Activated CD4-positive, alpha-beta T cell treated with anti-CD3 and anti-CD28 coated beads for 24 hours (primary cell): ENCODE measurements at places on chromosomes 7 and 10.

GRCh38 chr7:5870311-5870710 lies 10.3 kb upstream of the OCM start:
- no peak for DNase-seq

DNA sequence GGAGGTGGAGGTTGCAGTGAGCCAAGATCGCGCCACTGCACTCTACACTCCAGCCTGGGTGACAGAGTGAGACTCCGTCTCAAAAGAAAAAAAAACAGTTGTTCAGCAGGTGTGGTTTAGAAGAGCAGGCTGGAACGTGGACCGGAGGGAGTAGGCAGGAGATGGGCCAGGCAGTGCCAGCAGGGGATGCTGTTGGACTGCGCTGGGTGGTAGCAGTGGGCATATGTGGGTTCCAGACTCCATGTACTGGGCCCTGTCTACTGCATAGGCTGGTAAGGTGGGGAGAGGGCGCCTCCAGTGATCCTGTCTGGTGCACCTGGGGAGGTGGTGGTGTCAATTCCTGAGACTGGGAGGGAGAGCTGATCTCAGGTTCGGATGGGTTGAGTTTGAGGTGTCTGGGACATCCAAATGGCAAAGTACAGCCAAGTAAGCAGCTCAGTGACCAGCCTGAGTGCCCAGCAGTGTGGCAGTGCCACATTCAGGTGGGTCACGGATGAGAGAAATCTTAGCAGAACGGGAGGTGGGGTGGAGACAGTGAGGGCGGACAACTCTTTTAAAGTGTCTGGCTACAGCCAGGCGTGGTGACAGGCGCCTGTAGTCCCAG lies 25.9 kb downstream of the SFXN4 start:
- peak; percentile 22 for DNase-seq

DNA sequence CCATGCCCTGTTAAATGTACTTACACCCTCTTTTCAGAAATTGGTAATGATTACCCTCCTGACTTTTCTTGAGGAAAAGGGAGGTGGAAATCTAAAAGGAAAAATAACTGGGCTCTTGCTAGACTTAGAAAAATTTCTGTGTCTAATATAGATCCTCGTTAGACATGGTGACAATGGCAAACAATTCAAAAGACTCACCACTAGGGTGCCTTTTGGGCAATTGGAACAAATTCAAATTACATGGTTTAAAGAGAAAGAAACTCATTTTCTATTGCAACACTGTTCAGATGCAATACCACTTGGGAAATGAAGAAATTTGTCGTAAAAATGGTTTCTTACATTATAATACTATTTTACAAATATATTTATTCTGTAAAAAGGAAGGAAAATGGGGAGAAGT lies 950.1 kb downstream of the GRM8 start:
- no peak for DNase-seq

- DNase-seq = no peak
Measured at GRCh38 chr10:96576277-96576980, 10.4 kb downstream of the TM9SF3 start.

GRCh38 chr7:65225422-65226006 lies 148.1 kb upstream of the ZNF92 start:
- DNase-seq = no peak

GRCh38 chr7:27164367-27165088 lies 809 bp downstream of the HOXA9 start:
- DNase-seq = no peak

- no peak for DNase-seq
Measured at GRCh38 chr10:123519861-123520260, 146.3 kb upstream of the GPR26 start.

DNA sequence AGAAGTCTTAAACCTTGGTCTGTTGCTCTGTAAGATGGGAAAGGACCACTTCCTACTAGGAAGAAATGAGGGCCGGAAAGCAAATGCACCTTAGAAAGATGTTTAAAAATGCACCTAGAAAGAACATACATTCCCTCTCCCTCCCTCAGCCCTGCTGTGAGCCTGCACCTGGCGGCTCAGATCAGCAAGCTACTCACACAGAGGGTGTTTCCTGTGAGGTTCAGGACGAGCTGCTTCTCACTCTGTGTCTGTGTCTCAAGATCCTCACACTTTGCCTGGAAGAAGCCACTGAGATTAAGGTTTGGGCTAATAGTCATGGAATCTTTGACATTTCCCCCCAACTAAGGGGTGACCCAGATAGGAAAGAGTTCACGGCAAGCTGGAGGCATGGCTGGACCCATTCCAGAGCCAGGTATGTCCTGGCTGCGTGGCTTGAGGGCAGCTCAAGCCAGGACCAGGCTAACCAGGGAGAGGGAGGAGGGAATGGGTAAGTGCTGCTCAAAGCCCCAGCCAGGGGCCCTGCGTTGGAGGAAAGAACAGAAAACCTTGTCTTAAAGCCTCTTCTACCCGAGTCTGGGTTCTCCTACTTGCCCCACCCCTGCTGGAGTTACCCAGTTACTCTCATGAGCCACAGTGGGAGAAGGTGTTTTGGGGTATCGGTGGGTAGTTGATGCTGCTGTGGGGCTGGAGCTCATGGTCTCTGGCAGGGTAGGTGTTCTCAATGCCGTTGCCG lies 47.5 kb downstream of the PODXL start:
- no peak for DNase-seq

DNA sequence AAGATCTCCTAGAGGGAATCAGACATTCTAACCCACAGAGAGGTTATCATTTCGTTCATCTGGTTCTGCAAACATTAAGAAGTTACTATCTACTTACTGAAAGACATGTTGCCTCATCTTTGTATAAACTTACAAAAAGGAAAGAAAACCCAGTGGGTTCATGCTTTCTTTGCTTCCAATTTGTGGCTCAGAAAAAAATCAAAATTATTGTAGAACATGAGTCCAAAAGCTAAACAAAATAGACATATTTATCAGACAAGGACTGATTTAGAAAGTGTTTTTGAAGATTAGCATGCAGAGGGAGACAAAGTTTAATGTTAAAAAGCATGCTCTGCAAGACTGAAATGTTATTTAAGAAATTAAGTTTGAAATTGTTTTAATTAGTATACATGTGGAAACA lies 123.1 kb downstream of the MBL2 start:
- DNase-seq = no peak

- DNase-seq = no peak
Measured at GRCh38 chr7:4058158-4058557, 623.9 kb upstream of the FOXK1 start.

DNA sequence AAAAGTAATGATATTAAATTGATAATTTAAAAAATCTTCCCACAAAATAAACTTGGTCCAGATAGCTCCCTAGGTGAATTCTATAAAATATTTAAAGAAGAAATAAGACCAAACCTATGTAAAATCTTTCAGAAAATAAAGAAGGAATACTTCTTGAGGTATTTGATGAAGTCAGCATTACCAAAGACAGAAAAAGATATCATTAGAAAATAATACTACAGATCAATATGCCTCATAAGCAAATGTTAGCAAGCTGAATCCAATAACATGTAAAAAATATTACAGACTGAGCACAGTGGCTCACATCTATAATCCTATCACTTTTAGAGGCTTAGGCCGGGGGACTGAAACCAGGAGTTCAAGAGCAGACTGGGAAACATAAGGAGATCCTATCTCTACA lies 30.0 kb downstream of the TMEM26 start:
- no peak for DNase-seq

DNA sequence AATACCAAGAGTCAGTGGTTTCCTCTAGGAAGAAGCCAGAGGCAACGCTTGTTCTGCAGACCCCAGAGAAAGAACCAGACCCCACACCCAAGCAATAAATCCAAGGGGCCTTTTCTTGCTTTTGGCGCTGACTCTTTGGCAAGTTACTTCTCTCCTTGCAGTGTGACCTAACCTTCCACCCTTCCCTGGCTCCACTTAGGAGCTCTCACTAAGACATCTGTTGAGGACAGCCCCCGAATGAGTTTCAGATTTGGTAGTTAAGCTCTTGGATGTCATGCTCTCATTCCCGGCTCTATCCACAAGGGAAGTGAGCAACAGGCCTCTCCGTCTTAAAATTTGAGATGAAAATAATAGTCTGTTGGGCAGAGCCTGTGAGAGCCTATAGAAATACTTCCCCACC lies 50.6 kb upstream of the FAM204A start:
- DNase-seq = no peak

- no peak for DNase-seq
Measured at GRCh38 chr7:1362301-1362700, 97.0 kb downstream of the MICALL2 start.

GRCh38 chr7:81774551-81774950 lies 4.7 kb upstream of the HGF start:
- no peak for DNase-seq

DNA sequence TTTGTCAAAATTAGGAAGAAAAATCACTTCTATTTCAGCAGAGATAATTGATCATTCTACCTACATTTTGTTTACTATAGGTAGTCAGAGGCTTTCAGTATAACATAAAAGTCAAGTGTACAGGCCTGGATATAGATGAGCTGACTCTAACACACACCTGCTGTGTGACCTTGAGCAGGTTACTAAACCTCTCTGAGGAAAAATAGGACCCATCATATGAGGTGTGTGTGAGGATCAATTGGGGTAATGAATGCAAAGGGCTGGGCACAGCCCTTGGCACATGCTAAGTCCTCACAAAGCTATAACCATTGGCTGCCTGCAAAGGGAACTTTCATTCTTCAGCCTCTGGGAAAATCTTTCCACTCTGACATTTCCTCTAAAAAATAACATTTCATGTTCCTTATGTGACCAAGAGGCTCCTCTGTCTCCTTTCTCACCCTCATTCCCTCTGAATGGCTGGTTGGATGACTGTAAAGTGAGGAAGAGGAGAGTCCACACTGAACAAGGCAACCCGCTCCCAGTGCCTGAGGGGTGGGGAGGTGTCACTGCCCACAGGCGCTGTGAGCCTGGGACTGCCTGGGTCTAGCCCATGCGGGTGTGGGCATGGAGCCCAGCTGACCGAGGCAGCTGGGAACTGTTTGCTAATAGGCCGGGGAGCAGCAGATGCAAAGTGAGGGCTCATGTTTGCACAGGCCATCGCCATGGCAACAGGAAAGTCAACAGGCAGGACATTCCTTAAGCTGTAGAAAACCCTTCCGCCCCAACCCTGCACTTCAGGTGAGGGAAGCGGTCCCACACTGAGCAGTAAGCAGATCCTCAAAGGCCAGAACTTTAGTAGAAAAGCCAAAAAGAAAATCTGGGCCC lies 36.8 kb downstream of the MYOF start:
- no peak for DNase-seq

DNA sequence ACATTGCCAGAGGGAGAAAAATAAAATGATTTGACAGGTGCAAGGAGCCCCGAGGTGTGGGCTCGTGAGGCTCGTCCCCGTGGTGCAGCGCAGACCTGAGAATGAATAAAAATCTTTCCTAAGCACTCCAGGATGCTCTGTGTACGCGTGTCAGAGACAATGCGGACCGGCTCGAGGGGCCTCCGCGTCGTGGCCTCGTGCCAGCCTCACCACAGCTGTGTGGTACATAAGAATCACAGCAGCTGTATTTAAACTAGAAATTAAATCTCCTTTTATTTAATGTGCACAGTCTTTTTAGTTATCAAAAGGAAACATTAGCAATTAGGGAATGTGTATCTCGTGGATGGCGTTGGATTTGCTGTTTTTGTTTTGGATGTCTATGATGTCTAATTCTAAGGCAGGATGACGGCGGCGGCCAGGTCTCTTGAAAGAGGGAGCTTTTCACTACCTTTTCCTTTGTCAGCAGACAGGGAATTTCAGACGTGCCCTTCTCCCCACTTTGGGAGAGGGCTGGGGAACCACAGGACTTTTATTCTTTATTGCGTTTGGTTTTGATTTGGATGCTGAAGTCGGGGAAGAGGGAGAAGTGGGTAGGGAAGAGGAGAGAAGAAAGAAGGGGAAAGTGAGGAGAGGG lies 365.3 kb upstream of the SHH start:
- no peak for DNase-seq

DNA sequence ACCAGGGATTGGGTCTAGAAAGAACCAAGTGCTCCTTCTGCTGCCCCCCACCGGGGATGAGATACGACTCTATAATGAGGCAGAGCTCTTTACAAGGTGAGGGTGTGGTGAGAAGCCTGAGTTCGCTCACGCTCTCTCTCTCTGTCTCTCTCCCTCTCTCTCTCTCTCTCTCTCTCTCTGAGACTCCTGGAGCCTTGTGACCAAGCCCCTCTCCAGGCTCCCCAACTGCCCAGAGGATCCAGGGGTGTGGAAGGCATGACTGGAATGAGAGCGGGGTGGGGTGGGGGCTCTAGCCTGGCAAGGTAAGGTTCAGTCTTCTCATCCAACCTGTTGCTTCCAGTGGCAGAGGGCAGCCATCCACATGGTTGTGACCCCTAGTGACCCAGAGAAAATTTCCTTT lies 3.1 kb upstream of the PTF1A start:
- no peak for DNase-seq

DNA sequence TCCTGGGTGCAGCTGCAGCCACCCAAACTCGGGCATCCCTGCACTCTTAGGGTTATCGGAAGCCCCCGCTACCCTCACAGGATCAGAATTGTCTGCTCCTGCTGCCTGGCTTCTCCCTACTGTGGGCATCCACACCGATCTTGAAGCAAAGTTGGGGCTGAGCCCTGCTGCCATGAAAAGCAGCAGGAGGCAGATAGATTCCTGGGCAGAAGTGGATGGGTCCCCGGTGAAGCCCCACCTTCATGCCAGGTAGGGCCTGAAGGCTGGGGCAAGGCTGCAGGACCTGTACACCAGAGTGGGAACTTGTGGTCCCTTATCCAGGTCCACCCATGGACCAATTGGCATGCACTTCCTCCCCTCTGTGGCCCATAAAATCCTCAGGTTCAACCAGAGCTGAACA lies 922.6 kb upstream of the KCND2 start:
- no peak for DNase-seq

- no peak for DNase-seq
Measured at GRCh38 chr7:21603972-21604749, 61.3 kb downstream of the DNAH11 start.

GRCh38 chr10:72883861-72884260 lies 9.7 kb upstream of the OIT3 start:
- no peak for DNase-seq

DNA sequence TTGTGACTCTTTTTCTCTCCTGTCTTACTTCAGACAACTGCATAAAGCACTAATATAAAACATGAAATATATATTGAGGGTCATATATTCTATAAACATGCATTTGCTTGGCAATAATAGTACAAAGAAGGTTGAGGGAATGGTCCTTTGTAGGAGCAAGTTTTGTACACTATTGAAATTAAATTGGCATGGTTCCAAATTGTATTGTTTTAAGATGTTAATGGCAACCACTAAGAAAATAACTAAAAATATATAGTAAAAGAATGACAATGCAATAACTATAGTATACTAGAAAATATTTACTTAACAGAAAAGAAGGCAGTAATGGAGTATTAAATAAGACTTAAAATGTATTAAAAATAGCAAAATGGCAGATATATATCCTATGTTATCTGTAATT lies 33.7 kb upstream of the KAT6B start:
- DNase-seq = no peak

GRCh38 chr10:114329634-114330365 lies 74.5 kb downstream of the AFAP1L2 start:
- no peak for DNase-seq
